Effector CD8-positive, alpha-beta T cell (primary cell): ENCODE measurements at places on chromosomes 2 and 18.

DNA sequence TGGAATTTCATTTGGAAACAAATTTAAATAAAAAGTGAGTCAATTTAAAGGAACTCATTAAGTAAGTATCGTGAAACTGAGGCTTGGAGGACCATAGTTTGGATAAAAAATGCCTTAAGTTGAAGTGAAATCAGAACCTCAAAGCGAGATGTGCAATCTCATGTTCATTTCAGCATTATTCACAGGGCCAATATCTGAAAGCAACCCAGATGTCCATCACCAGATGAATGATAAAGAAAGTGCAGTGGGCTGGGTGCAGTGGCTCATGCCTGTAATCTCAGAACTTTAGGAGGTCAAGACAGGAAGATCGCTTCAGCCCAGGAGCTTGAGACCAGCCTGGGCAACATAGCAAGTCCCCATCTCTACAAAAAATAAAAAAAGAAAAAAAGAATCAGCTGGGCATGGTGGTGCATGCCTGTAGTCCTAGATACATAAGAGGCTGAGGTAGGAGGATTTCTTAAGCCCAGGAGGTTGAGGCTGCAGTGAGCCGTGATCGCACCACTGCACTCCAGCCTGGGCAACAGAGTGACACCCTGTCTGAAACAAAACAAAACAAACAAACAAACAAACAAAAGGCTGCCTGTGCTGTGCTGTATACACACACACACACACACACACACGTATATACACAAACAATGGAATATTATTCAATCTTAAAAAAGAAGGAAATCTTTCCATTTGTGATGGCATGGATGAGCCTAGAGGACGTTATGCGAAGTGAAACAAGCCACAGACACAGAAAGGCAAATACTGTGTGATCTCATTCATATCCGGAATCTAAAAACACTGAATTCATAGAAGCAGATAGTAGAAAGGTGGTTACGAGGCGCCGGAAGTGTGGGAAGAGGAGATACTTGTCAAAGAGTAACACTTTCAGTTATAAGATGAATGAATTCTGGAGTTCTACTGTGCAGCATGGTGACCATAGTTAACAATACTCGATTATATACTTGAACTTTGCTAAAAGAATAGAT lies 14.5 kb downstream of the SH3RF3 start:
- DNase-seq, result no peak

GRCh38 chr2:216012830-216013079 lies 596 bp downstream of the MREG start:
- no peak for DNase-seq

GRCh38 chr2:240368781-240369331 lies 66.6 kb upstream of the GPC1 start:
- DNase-seq, result no peak

DNA sequence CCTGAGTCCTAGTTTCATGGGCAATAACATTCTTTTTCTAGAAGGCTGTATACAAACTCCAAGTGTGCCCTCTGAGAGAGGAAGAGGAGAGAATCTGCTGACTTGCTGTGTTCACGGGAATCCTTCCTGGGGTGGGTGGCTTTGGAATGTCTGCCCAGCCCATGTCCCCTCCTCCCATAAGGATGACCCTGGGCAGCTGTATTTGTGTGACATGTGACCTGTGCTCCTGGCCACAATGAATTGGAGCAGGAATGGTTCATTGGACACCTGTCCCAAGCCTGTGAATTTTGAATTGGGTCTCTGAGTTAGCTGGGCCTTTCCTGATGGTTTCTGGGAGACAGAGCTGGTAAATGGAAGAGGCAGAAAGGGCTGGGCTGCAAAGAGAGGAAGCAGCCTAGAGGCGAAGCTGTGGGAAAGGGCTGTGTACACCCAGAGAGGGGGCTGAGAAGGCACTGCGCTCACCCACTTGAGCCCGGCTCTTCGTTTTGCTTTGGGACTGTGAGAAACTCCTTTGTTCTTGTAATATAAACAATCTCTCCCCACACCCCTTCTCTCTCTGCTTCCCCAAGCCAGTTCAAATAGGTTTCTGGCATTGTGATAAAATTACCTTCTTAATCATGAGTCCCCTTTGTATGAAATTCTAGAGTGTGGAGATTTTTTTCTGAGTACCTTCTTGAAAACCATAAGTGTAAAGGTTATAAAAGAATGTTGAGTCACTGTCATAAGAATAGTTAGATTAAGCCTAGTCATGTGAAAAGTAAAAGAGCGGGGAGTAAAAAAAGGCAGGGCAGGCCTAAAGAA lies 49.8 kb downstream of the SLC4A5 start:
- no peak for DNase-seq

GRCh38 chr2:44902217-44903137 lies 39.0 kb upstream of the SIX3 start:
- no peak for DNase-seq

DNA sequence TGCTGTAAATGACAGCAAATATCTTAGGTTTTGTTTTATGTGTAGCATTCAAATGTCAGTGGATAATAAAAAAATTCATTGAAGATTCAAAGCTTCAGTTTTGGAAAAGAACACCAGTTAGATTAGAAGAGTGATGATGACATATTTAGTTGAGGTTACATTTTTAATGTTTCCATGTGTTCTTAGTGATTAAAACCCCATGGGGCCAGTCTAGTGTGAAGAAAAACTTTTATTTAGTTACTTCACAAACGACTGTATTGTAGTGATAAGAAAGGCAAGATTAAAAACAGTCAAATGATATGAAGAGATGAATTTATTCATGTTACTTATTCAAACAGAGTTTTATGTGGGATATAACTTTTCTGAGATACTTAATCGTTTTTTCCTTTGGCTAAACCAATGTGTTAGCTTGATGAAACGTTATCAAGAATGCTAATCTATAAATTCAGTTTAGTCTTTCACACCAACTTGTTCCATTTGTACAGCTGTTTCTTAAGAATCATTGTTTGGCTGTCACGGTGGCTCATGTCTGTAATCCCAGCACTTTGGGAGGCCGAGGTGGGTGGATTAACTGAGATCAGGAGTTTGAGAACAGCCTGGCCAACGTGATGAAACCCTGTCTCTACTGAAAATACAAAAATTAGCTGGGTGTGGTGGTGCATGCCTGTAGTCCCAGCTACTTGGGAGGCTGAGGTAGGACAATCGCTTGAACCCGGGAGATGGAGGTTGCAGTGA lies 11.6 kb downstream of the BMPR2 start:
- DNase-seq, result no peak

DNA sequence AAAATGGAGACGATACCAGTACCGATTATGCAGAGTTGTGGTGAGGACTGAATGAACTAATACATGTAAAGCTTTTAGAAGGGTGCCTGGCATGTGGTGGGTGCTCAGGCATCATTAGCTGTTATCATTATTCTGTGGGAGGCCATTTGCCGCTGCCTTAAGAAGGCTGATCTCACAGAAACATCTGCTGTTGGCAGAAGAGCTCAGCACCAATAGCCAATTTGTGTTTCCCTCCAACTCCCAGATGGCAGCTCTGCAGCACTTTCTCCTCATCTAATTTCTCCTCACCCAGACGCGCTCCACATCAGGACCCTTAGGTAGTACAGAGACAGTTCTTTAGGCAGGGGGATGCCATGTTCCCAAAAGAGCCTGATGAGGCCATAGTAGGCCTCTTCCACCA lies 15.8 kb upstream of the CYP1B1 start:
- DNase-seq, result no peak

- no peak for DNase-seq
Observed at GRCh38 chr2:68789603-68790002, 55.0 kb downstream of the ARHGAP25 start.

GRCh38 chr18:42155024-42155423 lies 200.0 kb downstream of the PIK3C3 start:
- no peak for DNase-seq

DNA sequence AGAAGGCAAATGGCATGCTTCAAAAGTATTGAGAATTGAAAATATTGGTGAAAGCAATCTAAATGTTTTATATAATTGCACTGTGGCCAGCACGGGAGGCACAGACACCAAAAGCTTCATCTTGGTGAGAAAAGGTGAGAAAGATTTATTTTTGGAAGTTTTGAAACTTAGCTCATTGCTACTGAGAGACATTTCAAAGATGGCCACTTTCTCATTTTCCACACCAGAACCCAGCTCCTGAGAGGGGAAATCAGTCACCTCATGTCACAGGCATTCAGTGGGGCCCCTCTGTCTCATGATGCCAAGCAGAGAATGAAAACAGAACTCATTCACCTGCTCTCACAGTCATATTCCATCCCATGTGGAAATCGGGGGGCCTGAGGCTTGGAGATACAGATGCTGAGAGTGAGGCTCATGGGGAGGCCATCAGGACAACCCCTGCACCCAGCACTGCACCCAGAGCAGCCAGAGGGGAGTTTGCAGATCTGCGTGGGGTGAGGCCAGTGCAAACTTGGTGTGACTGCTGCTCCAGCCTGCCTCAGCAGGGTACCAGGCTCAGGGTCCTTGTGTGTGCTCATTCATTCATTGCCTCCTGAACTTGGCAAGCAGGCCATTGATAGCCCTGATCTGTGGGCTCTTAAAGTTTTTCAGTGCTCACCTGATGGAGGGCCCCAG lies 31.4 kb downstream of the IL18R1 start:
- no peak for DNase-seq

DNA sequence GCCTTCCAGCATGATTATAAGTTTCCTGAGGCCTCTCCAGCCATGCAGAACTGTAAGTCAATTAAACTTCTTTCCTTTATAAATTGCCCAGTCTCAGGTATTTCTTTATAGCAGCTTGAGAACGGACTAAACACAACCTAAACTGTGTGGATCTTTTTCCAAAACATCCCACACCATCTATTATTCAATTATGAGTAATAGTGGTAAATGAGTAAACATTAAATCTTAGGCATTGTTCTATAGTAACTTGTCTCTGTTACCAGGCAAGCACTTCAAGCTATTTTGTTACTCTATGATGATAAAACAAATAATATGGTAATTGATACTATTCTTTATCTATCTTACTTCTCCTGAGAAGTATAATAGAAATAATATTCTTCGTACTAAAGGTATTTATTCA lies 536.9 kb upstream of the CHAC2 start:
- DNase-seq, result no peak

DNA sequence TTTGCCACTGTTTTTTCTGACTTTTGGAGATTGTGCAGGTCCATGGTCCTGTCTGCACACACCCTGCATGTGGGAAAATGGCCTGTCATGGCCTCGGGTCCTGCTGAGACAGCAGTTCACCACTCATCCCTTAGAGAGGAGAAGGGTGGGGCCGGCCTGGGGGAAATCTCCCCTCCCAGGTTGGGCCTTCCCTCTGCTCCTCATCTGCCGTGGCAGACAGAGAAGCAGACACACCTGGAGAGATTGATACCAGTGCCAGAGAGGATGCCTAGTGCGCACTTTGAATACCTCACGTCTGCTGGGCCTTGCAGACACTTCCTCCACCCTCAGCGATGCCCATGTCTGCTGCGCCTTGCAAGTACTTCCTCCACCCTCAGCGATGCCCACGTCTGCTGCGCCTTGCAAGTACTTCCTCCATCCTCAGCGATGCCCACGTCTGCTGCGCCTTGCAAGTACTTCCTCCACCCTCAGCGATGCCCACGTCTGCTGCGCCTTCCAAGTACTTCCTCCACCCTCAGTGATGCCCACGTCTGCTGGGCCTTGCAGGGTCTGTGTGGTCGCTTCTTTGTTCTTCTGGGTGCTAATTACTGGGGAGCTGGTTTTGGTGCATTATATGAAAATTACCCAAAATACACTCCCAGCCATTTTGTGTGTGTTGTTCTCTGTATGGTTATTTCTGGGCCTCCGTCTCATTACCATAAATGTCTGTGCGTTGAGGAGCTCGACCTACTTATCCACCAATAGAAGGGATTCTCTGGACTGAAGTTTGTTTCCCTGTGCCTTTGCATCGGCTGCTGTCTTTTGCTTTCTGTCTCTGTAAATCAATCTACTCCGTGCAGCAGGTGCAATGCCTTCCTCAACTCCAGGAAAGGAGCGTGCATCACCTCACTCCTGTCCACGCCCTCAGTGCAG lies 186.9 kb upstream of the PXDN start:
- no peak for DNase-seq

GRCh38 chr2:122236925-122237324 lies 481.5 kb downstream of the TSN start:
- no peak for DNase-seq

DNA sequence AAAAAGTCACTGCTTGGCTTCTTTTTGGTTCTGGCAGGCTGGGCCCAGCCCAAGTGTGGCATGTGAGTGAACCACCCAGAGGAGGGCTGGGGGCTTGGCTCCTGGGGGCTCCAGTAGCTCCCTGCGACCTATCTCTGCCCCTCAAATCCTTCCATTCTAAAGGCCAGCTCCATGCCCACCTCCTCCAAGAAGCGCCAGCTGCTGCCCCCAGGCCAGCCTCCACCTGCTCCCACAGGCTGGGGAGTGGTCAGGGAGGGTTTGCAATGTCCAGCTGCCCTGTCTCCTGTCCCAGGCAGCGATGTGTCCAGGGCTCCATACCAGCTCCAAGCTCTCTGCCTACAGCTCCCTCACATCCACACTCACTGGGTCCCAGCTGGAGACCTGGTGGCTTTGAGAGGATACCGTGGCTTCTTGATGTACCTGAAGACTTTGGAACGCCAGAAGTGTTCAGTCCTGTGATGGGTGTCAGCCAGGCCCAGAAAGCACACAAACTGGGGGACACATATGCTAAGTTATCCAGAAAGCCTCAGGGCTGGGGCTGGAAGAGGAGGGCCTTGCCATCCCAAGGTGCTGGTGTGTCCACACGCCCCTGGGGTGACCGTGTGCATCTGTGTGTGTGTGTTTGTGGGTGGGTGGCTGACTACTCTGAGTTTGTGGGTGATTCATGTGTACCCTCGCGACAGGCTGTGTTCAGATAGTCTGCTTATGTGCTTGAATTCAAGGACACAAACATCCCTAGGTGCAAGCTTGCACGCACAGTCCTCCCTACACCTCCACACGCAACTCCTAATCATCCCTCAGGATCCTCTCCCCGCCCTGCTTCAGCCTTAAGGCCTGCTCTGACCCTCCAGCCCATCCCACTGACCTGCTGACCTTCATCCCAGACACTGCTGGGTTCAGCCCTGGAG lies 33.4 kb downstream of the ZFP36L2 start:
- no peak for DNase-seq

DNA sequence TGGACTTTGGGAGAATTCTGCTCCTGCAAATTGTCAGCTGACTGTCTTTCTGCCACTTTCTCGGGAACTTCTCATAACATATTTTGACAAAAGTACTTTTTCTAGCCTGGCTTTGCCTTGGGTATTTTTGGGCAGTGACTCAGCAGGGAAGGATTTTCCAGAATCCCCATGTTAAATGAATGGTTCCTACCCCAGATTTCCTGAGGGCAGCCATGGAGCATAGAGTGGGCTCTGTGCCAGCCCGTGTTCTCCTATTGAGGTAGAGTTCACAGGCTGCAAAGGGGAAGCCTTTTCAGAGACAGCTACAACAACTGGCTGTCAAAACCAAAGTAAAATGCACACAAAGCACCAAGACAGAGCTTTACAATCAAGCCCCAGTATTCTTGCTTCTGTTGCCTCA lies 59.8 kb downstream of the BMP10 start:
- DNase-seq, result no peak

DNA sequence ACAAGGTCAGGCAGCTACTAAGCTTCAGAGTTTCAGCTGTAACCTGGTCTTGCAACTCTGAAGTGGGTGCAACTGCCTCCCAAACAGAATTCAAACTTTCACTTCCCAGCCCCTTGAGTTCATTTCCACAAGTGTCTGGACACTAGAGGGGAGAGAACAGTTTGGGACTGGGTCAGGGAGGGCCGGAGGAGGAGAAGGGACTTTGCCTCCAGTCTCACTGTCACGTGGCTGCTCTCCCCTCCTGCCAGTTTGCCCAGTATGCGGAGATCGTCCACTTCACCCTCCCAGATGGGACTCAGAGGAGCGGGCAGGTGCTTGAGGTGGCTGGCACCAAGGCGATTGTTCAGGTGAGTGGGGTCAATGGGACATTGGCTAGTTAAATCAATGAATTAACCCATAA lies 20.6 kb upstream of the ANKRD53 start:
- no peak for DNase-seq

- DNase-seq, result no peak
Observed at GRCh38 chr2:39547811-39548719, 111.0 kb upstream of the MAP4K3 start.
